ENCODE measurements at places on chromosomes 6 and 20. TPM values are rescaled to one million over a fixed set of nuclear protein-coding genes. Genes with fewer than 3 reads are reported as not detected.

The TXNDC5 gene
- 202 TPM for total RNA-seq

The POPDC3 gene
- total RNA-seq = 8.6 TPM

The CRISP2 gene
- not detected for total RNA-seq

The NKX2-2 gene
- total RNA-seq = not detected

The RHAG gene
- not detected for total RNA-seq

The BTNL2 gene
- total RNA-seq = not detected

DNA sequence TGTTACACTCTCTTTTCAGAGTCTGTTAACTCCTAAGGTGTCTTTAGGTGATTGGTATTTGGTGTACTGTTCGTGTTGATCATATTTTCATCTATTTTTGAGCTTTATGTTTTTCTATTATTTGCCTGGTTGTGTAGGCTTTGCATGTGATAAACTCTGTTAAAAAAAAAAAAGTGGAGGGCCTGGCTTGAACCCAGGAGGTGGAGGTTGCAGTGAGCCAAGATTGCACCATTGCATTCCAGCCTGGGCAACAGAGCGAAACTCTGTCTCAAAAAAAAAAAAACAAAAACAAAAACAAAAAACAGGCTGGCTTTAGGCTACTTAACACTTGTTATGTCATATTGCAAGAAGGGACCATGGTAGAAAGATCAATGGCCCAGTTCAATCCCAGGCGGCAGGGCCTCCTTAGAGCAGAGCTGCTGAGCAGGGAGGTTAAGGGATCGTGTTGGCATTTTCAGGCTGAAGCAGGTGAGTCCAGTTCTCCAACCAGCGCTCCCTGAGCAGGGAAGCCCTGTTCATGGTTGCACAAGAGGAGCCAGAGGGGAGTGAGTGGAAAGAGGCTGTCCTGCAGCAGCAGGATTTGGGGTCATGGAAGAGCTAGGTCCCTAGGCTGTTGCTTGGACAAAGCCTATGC is 8.5 kb downstream of the PYGB start:
- H3K36me3 ChIP-seq = peaks cover 8% of the 10 kb centered on the region
- H3K4me1 ChIP-seq = peaks cover 17% of the 10 kb centered on the region
- no peak overlapping the region for H3K4me3 ChIP-seq
- no peak overlapping the region for H3K27ac ChIP-seq

- DNase-seq = peak; percentile 18
- H3K27ac ChIP-seq = no peak overlapping the region
- no peaks in the 10 kb centered on the region for H3K36me3 ChIP-seq
- H3K4me3 ChIP-seq = no peak overlapping the region
- H3K27me3 ChIP-seq = no peaks in the 10 kb centered on the region
Observed at GRCh38 chr6:16854986-16855385, 93.7 kb upstream of the ATXN1 start.

DNA sequence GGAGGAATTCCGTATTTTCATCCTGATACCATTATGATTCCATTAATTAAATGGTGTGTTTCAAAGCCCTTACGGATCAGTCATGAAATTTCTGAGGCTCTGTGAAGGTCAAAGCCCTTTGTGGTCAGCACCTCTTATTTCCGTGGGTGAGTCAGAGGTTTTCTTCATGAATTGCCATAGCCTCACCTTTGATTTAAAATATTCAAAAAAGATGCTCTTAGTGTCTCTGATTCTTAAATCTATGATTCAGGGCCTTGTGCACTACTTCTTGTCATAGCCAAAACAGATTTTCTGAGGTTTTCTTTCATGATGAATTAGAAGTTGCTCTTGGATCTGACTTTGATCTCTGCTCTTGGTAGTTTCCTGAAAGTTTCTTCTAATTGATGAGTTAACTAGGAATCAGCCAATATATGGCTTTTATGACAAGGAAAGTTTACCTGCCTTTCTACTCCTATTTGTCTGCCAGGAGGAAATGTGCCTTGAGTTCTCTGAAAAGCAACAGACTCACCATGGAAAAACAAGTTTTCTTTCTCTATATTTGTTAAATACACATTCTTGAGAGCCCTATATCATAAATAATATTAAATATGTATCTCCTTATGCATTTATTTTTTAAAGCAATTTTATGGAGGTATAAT is 613.0 kb downstream of the UTRN start:
- H3K4me3 ChIP-seq = no peak overlapping the region
- H3K36me3 ChIP-seq = no peaks in the 10 kb centered on the region
- DNase-seq = peak; percentile 77

DNA sequence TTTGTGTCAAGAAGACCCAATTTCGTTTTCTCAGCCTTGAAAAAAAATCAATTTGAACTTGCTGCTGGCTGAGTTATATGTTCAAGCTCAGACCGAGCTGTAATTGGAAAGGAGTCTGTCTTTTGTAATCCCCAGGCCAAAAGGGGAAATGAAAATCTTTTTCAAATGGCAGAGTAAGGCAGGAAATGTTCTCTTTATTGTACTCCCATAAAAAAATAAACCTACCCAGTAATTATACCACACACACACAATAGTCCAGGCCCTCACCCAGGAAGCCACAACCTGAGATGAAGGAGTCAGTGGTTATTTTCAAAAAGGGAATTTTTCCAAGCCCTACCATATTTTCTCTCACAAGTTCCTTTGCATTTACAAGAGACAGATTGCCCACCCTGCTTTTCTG is 45.3 kb downstream of the CLIC5 start:
- peaks cover 12% of the 10 kb centered on the region for H3K4me1 ChIP-seq
- no peaks in the 10 kb centered on the region for H3K27me3 ChIP-seq
- DNase-seq = no peak
- H3K4me3 ChIP-seq = no peak overlapping the region

GRCh38 chr6:37320646-37321045 is 33.1 kb upstream of the RNF8 start:
- H3K4me3 ChIP-seq = no peak overlapping the region
- H3K4me1 ChIP-seq = peaks cover 15% of the 10 kb centered on the region
- H3K27me3 ChIP-seq = no peaks in the 10 kb centered on the region
- DNase-seq = no peak
- no peak overlapping the region for H3K27ac ChIP-seq

- peak; percentile 93 for DNase-seq
- no peak overlapping the region for H3K27ac ChIP-seq
Observed at GRCh38 chr20:17910828-17911294, 57.7 kb downstream of the SNX5 start.

DNA sequence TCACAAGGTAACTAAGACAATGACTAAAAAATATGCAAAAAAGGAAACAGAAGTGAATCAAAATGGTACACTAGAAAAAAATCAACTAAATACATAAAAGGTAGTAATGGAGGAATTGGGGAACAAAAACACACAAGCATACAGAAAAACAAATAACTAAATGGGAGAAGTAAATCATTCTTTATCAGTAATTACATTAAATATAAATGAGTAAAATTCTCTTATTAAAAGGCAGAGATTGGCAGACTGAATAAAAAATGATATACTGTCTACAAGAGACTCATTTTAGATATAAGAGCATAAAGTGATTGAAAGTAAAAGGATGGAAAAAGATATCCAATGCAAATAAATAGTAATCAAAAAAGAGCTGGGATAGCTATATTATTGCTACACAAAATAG is 39.4 kb upstream of the VEGFA start:
- no peak for DNase-seq
- no peak overlapping the region for H3K27ac ChIP-seq
- H3K36me3 ChIP-seq = no peaks in the 10 kb centered on the region
- no peak overlapping the region for H3K4me3 ChIP-seq

DNA sequence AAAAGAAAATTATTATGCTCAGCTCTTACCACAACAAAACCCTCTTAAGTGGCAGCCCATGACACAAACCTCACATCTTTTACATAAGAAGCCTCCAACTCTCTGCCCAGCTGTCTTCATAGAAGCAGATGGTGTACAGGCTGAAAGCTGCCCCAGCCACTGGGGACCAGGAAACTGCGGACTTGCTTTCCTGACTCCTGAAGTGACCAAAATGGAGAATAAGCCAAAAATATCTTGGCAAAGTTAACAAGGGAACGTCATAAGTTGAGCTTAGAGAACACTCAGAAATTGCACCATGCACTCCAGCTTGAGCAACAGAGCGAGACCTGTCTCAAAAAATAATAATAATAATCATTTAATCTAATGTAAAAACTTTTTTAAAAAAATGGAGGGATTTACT is 160.3 kb upstream of the CDYL start:
- H3K4me1 ChIP-seq = no peaks in the 10 kb centered on the region
- H3K27me3 ChIP-seq = peaks cover 5% of the 10 kb centered on the region
- no peaks in the 10 kb centered on the region for H3K36me3 ChIP-seq

DNA sequence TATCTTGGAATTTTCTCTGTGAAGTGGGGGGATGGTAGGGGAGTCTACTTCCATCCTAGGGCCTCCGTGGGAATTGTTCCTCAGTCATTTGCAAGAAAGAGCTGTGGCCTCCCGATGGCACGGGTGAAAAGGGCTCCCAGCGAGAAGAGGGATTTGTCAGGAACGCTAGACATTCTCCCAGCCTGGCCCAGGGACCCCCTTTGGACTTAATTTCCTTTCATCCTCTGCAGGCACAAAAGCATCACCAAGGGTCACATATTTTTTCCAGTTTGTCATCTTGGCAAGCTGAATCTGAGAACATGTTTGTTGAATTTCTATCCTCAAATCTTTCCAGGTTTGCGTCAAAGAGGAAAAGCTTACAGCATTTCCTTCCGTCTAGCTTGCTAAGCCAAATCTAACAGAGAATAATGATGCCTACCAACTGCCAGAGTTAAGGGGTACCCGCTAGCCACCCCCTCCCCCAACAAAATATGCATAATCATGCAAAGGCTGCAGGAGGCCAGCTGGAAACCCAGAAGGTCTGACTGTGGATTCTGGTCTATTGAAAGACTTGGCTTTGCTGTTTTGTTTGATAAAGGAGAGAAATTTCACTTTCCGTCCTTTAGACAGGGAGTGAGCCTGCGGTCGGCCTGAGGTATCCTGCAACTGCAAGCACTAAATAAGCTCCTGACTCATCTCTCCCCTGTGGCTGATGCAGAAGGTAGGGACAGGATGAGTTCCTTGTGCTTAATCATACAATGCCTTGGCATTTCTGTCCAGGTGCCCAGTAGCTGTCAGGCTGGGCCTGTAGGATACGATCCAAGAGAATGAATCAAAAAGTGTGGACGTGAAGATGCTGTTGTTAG is 23.1 kb downstream of the PSMG4 start:
- peaks cover 4% of the 10 kb centered on the region for H3K27me3 ChIP-seq
- H3K36me3 ChIP-seq = no peaks in the 10 kb centered on the region
- DNase-seq = peak; percentile 99

DNA sequence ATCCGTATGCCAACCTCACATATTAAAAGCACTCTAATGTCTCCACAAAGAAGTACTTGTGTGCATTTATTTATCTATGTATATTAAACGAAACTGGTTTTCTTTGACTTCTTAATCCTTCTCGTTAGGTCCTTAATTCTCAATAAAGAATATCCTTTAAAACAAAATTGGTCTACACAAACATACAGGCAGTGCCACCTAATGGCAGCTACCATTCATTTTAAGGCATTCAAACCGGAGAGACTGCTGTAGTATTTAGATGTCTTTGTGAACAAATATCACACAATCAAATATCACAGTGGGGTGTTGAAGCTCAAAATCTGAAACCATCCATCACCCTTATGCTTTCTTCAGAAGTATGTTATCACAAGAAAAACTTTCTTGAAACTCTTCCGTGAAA is 96.6 kb upstream of the IRAK1BP1 start:
- H3K4me3 ChIP-seq = no peak overlapping the region
- H3K4me1 ChIP-seq = no peaks in the 10 kb centered on the region
- DNase-seq = no peak
- no peaks in the 10 kb centered on the region for H3K27me3 ChIP-seq
- no peaks in the 10 kb centered on the region for H3K36me3 ChIP-seq

- DNase-seq = no peak
- H3K27me3 ChIP-seq = peaks cover 15% of the 10 kb centered on the region
- H3K36me3 ChIP-seq = no peaks in the 10 kb centered on the region
- no peak overlapping the region for H3K27ac ChIP-seq
- H3K4me3 ChIP-seq = no peak overlapping the region
Observed at GRCh38 chr6:159161839-159162238, 7.4 kb upstream of the FNDC1 start.

DNA sequence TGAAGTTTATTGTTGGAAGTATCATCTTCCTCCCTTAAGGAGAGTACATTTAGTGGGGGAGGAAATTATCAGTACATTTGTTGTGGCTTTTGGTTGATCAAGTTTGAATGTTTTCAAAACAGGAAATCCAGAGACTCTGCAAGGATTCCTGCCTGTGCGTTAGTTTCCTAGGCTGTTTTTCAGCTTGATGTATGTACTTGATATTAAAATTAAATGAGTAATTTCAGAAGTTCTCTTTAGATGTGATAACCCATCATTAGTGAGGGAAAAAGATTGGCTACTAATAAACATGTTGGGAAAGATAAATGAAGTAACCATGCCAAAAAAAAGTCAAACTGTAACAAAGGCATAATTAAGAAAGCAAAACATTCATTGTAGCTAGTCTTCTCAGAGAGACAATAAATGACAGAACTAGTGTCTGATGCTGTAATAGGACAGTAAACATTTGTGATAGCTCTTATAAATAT is 88.0 kb upstream of the TULP1 start:
- DNase-seq = no peak
- no peaks in the 10 kb centered on the region for H3K27me3 ChIP-seq
- no peaks in the 10 kb centered on the region for H3K36me3 ChIP-seq
- H3K4me3 ChIP-seq = no peak overlapping the region
- peak overlapping the region; percentile 59 for H3K27ac ChIP-seq

- H3K27ac ChIP-seq = no peak overlapping the region
- H3K36me3 ChIP-seq = no peaks in the 10 kb centered on the region
- H3K4me3 ChIP-seq = no peak overlapping the region
Observed at GRCh38 chr20:12504779-12505178, 504.0 kb upstream of the SPTLC3 start.

DNA sequence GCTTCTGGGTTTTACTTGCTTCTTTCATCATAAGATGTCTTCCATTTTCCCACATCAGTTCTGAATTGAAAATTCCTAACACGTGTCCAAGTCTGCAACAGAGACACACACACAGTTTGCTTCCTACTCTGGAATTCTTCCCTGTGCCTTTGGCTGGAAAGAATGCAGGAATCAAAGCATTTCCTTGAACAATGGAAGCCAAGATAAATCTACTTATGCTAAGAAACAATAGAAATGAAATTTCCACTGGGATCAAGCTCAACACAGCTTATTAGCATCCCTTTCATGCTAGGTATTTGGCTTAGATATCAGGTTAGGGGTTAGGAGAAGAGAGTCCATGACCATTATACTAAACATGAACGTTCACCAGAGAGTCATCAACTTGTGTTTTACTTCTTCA is 101.1 kb upstream of the SCAF8 start:
- no peaks in the 10 kb centered on the region for H3K27me3 ChIP-seq
- peak; percentile 78 for DNase-seq
- no peak overlapping the region for H3K4me3 ChIP-seq
- H3K27ac ChIP-seq = no peak overlapping the region
- H3K36me3 ChIP-seq = no peaks in the 10 kb centered on the region

GRCh38 chr20:45672765-45673164 is 2.7 kb upstream of the WFDC11 start:
- H3K27me3 ChIP-seq = no peaks in the 10 kb centered on the region
- no peaks in the 10 kb centered on the region for H3K4me1 ChIP-seq
- DNase-seq = no peak
- no peak overlapping the region for H3K4me3 ChIP-seq

GRCh38 chr20:1225263-1225782 is 521 bp upstream of the RAD21L1 start:
- no peak for DNase-seq
- H3K27ac ChIP-seq = no peak overlapping the region
- H3K27me3 ChIP-seq = peaks cover 14% of the 10 kb centered on the region
- H3K4me3 ChIP-seq = peak overlapping the region; percentile 48

GRCh38 chr6:151112130-151112529 is 127.6 kb upstream of the AKAP12 start:
- H3K27ac ChIP-seq = no peak overlapping the region
- H3K4me1 ChIP-seq = peaks cover 3% of the 10 kb centered on the region
- H3K27me3 ChIP-seq = no peaks in the 10 kb centered on the region
- DNase-seq = no peak

- H3K27me3 ChIP-seq = peaks cover 12% of the 10 kb centered on the region
- no peaks in the 10 kb centered on the region for H3K4me1 ChIP-seq
- H3K4me3 ChIP-seq = no peak overlapping the region
Observed at GRCh38 chr6:31375699-31376098, 18.7 kb upstream of the HLA-B start.

All from astrocyte (in vitro differentiated cells and primary cell).